ENCODE measurements at places on chromosomes 6 and 20. TPM values are rescaled to one million over a fixed set of nuclear protein-coding genes. Genes with fewer than 3 reads are reported as not detected.

The GCLC gene
- 115 TPM for total RNA-seq

The SCUBE3 gene
- total RNA-seq = 0.09 TPM

The ZGPAT gene
- 10.3 TPM for total RNA-seq

The TNF gene
- total RNA-seq = 0.42 TPM

The CGA gene
- total RNA-seq = not detected

The TINAG gene
- total RNA-seq = not detected

The SNPH gene
- total RNA-seq = 0.28 TPM

The SPTLC3 gene
- 40.9 TPM for total RNA-seq

The OTOR gene
- total RNA-seq = not detected

The TREML2 gene
- 0.42 TPM for total RNA-seq

The GSTA3 gene
- not detected for total RNA-seq

The PLEKHG1 gene
- total RNA-seq = 6.8 TPM

The CTSA gene
- total RNA-seq = 48.1 TPM

The GRIK2 gene
- 0.05 TPM for total RNA-seq

The PKIB gene
- total RNA-seq = 2.5 TPM

The SASH1 gene
- total RNA-seq = 16.4 TPM

The UNC93A gene
- total RNA-seq = 6.5 TPM

The TRIM40 gene
- 0.51 TPM for total RNA-seq

The BMP7 gene
- total RNA-seq = not detected

The WASF1 gene
- 5.5 TPM for total RNA-seq

The MCHR2 gene
- not detected for total RNA-seq

The TFAP2C gene
- under 0.01 TPM for total RNA-seq

The CD24 gene
- total RNA-seq = 84.6 TPM

The HLA-DPB1 gene
- 23.4 TPM for total RNA-seq

The HLA-DQB1 gene
- total RNA-seq = 12.1 TPM

The NRN1 gene
- 1.2 TPM for total RNA-seq

The ANKRD66 gene
- not detected for total RNA-seq

The SOX18 gene
- 3.1 TPM for total RNA-seq

The BTN1A1 gene
- not detected for total RNA-seq

The DLK2 gene
- 1.0 TPM for total RNA-seq

The SLX4IP gene
- 3.4 TPM for total RNA-seq

The NOX3 gene
- not detected for total RNA-seq

The CFAP206 gene
- total RNA-seq = not detected

The LINC00237 gene
- not detected for total RNA-seq

Measured in liver (tissue), 10 donors.